ENCODE measurements at places on chromosomes 2 and 18. TPM values are rescaled to one million over a fixed set of nuclear protein-coding genes. Genes with fewer than 3 reads are reported as not detected.

LCT gene
- not detected for total RNA-seq

FHL2 gene
- total RNA-seq = 13.8 TPM

AMER3 gene
- not detected for total RNA-seq

TXNDC2 gene
- total RNA-seq = 0.55 TPM

ARHGEF33 gene
- 1.3 TPM for total RNA-seq

RAB6D gene
- not detected for total RNA-seq

B3GNT7 gene
- total RNA-seq = 53.5 TPM

ALLC gene
- total RNA-seq = not detected

SLC19A3 gene
- total RNA-seq = 31.8 TPM

DNA sequence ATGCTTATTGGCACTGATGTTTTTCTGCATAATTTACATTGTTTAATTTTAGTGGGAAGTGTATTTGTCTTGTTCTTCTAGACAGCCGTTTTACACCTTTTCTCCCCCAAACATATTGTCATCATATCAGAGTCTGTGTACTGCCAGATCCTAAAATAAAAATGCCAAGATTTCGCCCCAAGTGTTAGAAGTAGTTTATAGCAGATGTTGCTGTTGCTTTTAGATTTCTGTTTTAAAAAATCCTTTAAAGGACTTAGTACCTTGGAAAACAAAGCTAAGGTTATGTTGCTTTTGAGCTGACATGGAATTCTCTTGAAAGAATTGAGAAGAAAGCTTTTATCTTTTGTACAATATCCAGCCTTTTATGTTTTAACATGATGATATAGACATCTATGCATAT lies 36.0 kb downstream of the NAB1 start:
- DNase-seq = no peak

- DNase-seq = no peak
Observed at GRCh38 chr2:130972410-130972809, 120.8 kb downstream of the FAM168B start.

GRCh38 chr18:42719221-42719620 lies 396.3 kb downstream of the RIT2 start:
- DNase-seq = no peak

- no peak for DNase-seq
Observed at GRCh38 chr2:165795011-165795410, 964 bp upstream of the GALNT3 start.

- DNase-seq = no peak
Observed at GRCh38 chr18:58903533-58903932, 38.9 kb downstream of the ZNF532 start.

DNA sequence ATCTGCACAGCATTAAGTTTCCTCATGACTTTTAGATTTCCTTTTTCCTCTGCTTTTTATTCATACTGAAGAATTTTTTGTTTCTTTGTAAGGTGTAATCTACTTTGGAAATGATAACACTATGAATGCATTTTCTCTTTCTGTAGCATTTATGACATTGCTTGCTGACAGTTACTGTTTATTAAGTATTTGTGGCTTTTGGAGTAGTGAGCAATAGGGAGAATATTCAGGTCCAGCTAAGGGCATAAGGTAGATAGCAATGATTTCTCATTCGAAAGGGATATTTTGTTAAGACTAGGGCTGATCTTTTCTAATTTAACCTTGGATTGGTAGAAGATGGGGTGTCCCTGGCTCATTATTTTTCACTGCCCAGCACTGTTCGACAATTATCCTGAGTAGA lies 80.3 kb downstream of the XRCC5 start:
- no peak for DNase-seq

GRCh38 chr18:39770399-39770798 lies 2184.6 kb upstream of the PIK3C3 start:
- DNase-seq = no peak

DNA sequence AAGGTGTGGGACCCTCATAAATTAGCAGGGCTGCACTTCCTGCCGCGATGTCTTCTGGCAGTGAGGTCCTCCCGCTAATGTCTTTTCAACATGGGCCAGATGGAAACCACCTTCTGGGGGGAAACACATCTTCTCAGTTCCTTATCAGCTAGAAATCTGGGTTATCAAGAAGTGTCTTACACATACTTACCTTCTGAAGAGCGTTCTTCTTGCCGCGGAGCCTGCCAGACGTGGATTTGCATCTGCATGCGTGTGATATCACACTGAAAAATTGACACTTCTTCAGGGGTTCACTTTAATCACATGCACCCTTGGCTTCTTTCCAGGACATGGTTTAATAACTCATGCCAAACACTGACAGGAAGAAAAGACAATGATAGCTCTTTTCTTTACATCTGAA lies 163.5 kb upstream of the SOX11 start:
- no peak for DNase-seq

DNA sequence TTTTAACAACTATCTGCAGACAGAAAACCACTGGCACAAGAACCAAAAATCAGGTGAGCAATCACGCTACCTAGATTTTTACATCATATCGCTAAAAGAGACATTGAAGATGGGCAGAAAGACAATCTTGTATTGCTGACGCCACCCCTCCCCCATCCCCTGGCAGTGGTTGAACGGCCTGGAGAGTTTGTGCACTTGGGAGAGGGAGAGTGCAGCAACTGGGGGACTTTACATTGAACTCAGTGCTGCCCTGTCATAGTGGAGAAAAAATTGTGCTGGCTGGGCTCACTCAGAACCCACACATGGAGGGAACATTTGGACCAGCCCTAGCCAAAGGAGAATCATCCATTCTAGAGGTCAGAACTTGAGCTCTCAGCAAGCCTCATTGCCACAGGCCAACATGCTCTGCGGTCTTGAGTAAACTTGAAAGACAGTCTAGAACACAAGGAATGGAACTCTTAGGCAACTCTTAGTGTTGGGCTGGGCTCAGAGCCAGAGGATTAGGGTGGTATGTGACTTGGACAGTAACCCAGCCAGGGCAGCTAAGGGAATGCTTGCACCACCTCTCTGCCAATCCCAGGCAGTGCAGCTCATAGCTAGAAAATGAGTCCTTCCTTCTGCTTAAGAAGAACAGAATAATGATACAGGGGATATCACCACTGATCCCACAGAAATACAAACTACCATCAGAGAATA lies 220.0 kb upstream of the CYP26B1 start:
- peak; percentile 66 for DNase-seq

DNA sequence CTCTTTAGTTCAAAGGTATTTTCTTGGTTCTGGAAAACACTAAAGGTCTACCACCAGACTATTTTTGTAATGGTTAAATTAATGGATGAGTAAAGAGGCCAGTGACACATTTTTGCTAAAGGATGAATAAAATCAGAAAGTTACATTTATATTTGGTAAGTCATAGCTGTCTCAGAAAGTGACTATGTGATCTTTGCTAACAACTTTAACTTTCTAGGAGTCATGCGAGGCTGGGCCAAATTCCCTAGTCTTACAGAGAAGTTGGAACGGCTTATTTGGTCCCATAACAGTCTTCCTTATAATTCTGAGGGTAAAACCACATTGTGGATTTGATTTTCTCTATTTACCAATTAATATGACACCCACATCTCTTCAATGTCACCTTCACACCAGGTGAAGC lies 198.1 kb downstream of the PDE1A start:
- DNase-seq = no peak

DNA sequence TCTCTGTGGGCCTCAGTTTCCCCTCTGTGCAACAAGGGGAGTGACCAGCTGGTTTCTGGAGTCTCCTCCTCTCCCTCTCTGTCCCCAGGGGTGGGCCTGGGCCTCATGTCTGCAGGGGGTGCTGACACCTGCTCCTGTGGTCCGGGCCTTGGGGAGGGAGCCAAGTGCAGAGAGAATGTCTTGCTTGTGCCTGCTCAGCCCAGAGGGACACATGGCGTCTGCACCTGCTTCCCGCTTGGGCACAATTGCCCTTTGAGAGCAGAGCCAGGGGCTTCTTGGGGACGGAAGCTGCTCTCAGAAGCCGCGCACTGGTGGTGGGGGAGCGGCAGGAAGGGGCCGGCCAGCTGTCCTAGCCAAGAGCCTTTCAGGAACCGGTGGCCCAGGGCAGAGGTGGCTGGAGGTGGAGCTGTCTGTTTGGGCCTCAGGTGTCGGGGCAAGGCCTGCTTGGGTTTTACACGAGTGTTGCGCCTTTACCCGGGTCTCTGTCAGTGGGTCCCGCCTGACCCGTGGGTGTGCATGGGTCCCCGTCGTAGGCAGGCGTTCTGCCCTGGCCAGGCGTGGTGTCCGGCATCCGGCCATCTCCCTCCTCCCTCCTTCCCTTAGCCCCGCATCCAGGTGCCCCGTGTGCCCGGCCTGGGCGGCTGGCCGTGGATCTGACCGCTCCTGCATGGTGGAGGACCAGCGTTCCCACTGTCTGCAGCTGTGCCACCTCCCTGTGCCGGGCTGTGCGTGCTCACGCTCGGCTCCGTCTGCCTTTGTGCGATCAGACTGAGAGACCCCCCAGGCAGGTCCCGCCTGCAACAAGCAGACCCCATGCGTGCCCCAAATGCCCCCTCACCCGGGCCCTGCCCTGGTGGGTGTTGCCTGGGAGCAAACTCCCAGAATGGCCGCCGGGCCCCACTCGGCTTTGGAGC lies 4.0 kb downstream of the NEU4 start:
- peak; percentile 66 for DNase-seq

DNA sequence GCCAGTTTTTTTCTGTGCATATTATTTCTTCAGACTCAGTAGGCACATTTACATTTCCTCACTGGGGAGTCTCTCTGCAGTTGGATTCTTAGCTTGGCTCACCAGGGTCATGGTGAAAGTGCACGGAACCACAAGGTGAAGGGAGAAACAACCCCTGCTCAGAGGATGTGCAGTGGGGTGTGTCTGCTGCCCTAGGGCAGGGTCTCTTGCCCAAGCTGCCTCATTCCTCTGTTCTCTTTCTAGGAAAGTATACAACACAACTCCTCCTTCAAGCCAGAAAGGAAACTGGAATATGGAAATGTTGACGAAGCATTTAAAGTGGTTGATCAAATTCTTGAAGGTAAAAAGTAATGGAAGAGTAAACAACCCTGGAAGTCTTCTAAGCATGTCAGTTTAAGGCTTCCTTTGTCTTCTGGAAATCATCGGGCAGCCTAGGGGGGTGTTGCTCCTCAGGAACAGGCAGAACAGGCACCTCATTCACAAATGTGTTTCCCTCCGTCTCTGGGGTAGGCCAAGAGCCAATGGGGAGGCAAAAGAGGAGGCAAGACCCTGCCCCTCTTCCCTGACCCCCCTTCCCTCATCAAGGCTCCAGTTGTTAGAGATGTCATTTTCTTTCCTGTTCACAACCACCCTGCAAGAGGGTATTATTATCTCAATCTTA lies 41.4 kb downstream of the AOX1 start:
- DNase-seq = no peak

DNA sequence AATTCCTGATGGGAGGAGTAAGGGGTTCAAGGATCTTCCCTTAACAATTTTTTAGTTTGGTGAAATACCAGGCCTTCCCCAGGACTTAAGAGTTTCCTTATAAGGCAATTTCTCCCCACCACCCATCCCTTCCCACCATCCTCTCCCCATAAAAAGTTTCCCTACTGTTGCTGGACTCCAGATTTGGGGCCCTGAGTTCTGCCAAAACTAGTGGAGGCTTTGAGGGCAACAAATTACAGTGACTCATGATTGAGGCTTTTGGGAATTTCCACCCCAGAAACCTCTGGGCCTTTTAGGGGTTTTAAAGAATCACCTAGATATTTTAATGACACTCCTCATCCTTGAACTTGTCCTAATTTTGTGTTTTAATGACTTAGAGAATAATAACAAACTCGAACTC lies 14.3 kb upstream of the EN1 start:
- DNase-seq = no peak

Measured in upper lobe of right lung (tissue), 1 donor.